ENCODE measurements at places on chromosomes 1 and 21.

- DNase-seq, result peak; percentile 31
Observed at GRCh38 chr1:214106375-214106774, 118.6 kb downstream of the PROX1 start.

- peak; percentile 25 for DNase-seq
Observed at GRCh38 chr1:45622524-45623394, 1.1 kb downstream of the CCDC17 start.

DNA sequence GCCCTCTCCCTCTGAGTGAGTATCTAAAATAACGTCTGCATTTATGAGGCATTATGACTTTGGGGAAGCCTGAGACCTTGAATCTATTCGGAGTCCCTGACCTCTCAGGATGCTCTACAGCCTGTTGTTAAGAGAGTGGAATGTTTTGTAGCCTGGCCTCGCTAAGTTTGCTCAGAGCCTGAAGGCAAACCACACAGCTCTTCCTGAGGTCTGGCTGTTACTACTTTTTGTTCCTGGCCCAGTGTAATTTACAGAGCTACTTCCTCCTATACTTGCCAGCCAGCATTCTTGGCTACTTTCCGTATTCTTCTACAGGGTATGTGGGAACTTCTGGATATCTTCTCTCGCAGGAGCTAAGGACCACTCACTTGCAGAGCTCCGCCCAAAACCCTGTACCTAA is 3.6 kb upstream of the ZMYM4 start:
- peak; percentile 9 for DNase-seq

DNA sequence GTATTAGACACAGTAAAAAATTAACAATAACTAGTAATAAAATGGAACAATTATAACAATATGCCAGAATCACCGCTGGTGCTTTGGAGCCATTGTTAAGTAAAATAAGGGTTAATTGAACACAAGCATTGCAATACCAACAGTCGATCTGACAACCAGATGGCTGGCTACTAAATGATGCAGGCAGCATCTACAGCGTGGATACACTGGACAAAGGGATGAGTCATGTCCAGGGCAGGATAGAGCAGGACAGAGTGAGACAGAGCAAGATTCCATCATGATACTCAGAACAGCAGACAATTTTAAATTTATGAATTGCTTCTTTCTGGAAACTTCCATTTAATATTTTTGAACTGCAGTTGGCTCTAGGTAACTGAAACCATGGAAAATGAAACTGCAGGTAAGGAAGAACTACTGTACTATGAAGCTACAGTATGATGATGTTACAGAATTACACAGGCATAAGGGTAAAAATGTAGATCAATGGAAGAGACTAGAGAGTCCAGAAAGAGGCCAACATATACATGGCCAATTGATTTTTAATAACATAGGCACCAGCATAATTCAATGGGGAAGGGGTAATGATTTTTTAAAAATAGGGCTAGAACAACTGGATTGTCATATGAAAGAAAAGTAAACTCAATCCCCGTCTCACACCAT is 168.7 kb downstream of the RRAGC start:
- DNase-seq, result no peak

DNA sequence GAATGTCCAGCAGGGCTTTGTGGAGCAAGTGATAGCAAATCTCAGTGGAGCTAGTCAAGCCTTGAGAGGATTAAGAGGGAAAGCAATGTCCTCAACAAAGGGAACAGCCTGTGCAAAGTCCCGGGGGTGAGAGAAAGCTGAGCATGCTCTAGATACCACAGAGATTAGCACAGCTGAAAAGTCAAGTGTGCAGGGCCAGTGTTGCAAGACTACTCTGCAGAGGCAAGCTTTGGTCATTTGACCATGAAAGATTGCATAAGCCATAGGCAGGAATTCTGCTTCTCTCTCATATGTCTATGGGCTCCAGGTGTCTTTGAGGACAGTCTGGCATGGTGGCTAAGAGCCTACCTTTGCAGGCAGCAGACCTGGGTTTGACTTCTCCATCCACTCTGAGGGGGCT is 181.0 kb upstream of the JUN start:
- DNase-seq, result no peak

DNA sequence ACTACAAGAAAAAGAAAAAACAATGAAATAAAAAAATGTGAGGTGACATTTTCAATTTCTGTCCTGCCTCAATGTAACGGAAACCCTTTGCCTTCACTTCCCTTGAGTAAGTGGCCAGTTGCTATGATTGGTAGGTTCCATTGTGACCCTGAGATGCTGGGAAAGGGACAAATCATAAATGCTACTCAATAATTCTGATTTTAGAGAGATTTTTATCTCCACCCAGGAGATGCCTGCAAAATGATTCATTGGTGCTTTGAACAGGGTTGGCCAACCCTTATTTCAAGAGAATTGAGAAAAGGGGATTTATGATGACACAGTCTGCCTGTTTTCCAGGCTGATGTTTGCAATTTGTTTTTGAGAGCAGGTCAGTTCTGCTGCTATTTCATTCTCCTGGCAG is 22.5 kb downstream of the XCL1 start:
- DNase-seq, result no peak

DNA sequence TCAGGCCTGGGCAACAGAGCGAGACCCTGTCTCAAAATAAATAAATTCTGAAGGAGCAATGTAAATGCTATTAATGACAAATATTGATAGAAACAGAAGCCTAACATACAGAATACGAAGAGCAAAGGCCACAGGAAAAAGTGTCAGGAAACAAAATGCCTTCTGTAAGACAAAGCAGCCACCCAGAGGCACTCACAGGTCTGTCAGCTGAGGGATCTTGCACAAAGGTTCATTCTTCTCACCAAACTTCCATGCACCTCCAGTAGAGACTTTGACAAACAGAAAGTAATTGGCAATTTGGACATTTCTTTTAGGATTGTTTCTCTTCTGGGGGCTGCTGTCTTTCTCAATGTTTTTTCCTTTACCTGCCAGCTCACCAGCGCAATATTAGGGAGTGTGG is 1.2 kb upstream of the ALDH9A1 start:
- DNase-seq, result no peak

DNA sequence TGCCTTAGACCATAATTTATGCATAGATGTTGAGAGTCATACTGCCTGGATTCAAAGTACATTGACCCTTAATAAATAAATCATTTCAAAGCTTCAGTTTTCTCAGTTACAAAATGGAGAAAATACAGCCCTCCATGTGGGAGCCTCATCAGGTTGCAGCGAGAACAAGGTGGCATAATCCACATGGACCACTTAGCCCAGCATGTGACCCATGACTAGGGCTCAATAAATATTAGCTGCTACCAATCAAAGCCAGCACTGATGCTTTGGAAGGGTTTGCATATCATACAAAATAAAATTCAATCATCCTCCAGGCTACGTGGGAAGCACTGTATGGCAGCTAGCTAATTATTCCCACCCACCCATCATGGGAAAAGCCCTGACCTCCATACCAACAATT is 33.5 kb upstream of the RGS7 start:
- no peak for DNase-seq

DNA sequence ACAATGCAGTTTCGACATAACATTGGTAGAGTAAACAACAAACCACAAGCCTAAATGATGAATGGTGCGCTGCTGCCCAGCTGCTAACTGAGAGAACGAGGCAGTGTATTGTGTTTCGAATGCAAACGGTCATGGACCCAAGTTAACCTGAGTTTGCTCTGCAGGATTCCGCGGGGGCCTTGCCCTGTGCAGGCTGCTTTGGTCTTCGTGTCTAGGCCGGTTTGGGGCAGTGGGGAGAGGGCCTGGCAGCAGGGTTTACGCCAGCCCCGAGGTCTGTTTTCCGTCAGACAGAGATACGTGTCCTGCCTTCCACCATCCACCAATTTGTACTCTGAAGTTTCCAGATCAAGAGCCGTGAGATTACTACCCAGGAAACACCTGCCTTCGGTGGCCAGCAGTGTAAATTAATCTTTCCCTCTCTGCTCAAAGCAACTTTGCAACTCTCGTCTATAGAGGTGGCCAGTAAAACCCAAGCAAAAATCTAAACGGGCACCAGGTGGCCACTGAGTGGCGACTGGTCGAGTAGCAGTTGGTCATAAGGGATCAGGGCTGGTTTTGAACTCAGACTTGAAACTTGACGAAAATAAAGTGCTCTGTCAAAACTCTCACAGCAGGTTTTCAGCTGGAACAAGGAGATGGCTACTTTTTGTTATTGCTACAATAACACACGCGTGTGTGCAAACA is 6.3 kb upstream of the PRDM15 start:
- no peak for DNase-seq

DNA sequence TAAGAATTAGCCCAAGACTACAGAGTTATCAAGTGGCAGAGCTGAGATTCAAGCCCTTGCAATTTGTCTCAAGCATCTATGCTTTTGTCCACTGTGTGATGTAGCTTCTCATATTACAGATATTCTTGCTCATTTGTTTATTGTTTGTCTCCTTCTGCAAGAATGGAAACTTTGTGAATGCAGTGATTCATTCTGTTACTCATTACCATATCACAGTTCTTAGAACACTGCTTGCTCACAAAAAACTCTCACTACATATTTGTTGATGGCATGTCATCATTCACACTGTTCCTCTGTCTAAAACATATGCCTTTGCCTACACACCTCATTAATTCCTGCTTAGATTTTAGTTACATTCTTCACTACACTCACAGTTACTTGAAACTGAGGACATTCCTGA is 1198.9 kb downstream of the PLA2G4A start:
- DNase-seq, result peak; percentile 5

GRCh38 chr1:183070923-183071618 is 47.9 kb downstream of the LAMC1 start:
- peak; percentile 51 for DNase-seq

GRCh38 chr1:41764656-41765055 is 154.1 kb downstream of the HIVEP3 start:
- no peak for DNase-seq

DNA sequence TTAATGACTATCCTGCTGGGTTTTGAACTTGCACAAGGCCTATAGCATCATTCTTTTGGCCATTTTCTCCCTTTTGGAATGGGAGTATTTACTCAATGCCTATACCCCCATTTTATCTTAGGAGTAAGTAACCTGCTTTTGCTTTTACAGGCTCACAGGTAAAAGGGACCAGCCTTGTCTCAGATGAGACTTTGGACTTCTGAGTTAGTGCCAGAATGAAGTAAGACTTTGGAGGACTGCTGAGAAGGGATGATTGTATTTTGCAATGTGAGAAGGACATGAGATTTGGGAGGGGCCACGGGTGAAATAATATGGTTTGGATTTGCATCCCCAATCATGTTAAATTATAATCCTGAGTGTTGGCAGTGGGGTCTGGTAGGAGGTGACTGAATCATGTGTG is 212.7 kb downstream of the FAF1 start:
- DNase-seq, result no peak

DNA sequence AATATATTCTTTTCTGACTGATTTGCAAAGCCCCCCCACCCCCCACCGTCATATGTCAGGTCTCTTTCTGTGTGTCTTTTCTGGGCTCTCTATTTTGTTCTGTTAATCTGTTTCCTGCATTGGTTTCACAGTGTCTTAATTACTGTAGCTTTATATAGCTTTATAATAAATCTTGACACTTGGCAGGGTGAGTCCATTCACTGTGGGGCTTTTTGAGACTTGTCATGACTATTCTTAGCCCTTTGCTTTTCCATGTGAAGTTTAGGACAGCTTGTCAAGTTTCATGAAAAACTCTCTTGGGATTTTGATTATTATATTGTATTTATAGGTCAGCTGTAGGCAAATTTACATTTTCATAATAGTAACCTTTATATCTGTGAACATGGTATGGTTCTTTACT is 50.4 kb downstream of the MIGA1 start:
- no peak for DNase-seq

DNA sequence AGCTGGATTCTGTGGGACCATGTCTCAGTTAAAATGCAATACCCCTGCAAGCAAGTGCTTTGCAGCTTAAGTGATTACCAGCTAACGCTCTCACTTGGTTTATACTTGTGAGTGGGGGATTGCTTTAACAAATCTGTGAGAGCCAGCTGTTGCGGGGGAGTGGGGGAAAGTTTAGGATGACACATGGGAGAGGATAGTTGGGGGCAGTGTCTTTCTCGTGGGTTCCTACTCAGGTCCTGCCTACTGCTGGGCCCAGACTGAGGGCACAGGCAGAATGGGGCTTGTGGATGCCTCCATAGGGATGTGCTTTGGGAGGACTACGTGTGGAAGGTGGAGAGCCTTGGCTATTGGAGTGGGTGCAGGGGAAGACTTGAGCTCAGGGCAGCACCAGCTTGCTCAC is 60.1 kb downstream of the ELK4 start:
- no peak for DNase-seq
